Skeletal muscle tissue (tissue), 5 donors: ENCODE measurements at places on chromosomes 13 and 19. TPM values are rescaled to one million over a fixed set of nuclear protein-coding genes. Genes with fewer than 3 reads are reported as not detected.

INAFM1 gene
- 1.6 TPM for total RNA-seq

PRDX2 gene
- total RNA-seq = 207 TPM

KIR2DL1 gene
- total RNA-seq = not detected

TNNT1 gene
- 540 TPM for total RNA-seq

KLK13 gene
- not detected for total RNA-seq

APC2 gene
- total RNA-seq = 1.0 TPM

ASF1B gene
- 3.7 TPM for total RNA-seq

ZSCAN4 gene
- total RNA-seq = not detected
